ENCODE measurements at places on chromosomes 4 and X.

DNA sequence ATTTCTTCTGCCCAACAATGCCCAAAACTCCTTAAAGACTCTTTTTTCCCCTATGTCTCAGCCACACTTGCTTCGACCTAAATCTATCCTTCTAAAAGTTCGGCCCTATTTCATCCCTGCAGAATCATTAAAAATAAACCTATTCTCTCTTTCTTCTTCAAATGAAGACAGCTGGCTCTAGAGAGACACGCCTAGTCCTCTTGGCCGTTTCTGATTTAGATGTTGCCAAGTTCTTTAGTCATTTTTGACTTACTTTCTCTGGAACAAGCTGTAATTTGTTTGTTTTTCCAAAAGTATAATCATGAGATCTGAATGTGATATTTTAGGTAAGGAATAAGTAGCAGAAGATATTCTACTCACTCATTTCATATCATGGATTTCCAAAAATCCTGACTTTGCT is 211.6 kb downstream of the CENPC start:
- DNase-seq, result no peak

- no peak for DNase-seq
Observed at GRCh38 chr4:107755841-107756356, 35.9 kb upstream of the PAPSS1 start.

- no peak for DNase-seq
Observed at GRCh38 chr4:138247643-138248042, 5.5 kb upstream of the SLC7A11 start.

- no peak for DNase-seq
Observed at GRCh38 chrX:101774340-101774739, 114.7 kb upstream of the ARMCX2 start.

- DNase-seq, result no peak
Observed at GRCh38 chrX:2692221-2693112, 1.4 kb downstream of the CD99 start.

DNA sequence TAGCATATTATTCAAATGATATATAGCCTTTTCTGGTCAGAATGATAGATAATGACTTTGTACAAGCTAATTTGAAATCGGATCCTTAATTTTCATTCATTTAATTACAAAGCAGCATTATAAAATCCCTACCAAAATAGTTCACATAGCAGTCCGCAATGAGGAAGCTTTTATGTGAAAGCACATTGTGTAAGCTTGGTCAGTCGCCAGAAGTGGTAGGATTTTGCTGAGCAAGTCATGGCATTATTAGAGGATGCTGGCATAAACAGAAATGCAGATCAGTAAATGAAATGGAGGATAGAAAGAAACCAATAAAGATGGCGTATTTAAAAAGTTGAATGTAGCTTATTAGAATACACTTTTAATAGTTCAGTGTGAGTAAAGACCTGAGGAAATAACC is 93.2 kb upstream of the DIAPH2 start:
- DNase-seq, result no peak

DNA sequence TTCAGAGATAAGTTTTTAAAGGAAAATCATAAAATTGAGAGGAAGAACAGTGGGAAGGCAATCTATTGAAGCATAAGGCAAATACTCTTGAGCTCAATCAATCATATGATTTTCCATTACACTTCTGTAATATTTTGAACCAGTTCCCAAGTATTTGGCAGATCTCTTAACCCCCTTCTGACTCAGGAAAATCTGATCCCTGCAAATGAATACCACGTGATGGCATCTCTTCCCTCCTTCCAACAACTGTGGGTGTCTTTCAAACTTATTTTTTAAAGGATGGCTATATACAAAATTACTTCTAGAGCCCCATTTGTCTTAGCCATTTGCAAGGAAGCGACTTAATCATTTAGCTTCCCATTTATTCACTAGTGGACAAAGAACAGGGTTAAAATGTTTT is 41.9 kb downstream of the AMOT start:
- DNase-seq, result no peak

DNA sequence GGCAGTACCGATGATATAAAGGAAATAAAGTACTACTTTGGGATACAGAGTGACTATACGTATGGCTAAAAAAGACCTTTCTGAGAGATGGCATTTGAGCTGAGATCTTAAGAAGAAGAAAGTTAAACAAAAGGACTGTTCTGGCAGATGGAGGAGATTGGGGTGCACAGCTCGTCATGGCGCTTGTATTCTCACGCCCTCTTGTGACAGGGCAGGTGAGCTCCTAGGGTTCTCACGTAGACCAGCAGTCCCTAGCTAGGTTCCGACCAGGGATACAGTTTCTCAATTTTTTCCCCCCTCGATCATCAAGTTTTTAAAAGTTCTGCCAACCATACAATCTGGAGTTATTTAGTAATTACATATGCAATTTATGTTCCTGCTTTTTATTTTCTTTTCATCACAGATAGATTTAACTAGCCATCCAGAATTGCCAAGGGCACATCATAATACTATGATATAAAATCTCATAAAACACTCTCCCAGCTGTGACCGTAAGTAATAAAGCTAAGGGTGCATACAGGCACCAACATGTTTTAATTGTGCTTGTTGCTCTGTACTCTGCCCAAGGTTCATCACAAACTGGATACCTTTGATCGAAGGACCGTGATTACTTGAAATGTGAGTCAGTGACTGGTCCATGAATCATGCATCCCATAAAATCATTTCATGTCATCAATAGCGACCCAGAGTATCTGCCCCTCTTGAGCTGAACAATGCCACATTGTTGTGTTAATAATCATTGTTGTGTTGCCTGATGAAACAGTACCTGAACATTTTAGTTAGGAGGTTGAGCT is 69.4 kb upstream of the ZNF518B start:
- DNase-seq, result no peak

Data from HEK293T (cell line).